ENCODE measurements at places on chromosomes 16 and 17.

GRCh38 chr17:55259684-55260111, 5.1 kb upstream of the HLF start:
- DNase-seq: no peak

DNA sequence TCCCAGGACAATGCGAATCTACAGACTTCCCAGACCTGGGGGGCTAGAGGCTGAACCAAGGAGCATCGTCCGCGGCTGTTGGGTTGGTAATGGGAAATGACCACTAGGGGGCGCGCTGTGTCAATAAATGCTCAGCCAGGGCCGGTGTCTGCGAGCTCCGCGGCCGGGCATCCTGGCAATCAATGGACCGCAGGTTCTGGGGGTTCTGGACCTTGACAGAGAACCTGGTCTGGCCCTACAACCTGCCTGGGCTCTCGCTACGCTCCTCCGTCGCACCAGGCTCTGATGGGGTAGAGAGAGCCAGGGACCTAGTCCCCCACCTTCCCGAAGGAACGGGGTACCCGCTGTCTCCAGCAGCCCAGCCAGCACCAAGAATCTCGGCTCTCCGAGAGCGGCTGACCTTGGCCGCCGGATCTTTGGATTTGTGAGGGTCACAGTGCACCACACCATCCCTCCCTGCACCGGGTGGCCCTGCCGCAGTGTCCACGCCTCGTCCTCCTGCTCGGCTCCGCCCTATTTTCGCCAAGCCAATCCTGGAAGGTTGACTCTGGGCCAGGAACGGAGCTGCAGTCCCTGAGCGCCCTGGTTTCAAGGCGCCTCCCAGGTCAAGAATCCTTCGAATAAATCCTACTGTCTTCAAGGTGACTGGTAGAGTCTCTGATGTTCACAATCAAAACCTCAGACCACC, 20.4 kb upstream of the BEAN1 start:
- peak; percentile 87 for DNase-seq

DNA sequence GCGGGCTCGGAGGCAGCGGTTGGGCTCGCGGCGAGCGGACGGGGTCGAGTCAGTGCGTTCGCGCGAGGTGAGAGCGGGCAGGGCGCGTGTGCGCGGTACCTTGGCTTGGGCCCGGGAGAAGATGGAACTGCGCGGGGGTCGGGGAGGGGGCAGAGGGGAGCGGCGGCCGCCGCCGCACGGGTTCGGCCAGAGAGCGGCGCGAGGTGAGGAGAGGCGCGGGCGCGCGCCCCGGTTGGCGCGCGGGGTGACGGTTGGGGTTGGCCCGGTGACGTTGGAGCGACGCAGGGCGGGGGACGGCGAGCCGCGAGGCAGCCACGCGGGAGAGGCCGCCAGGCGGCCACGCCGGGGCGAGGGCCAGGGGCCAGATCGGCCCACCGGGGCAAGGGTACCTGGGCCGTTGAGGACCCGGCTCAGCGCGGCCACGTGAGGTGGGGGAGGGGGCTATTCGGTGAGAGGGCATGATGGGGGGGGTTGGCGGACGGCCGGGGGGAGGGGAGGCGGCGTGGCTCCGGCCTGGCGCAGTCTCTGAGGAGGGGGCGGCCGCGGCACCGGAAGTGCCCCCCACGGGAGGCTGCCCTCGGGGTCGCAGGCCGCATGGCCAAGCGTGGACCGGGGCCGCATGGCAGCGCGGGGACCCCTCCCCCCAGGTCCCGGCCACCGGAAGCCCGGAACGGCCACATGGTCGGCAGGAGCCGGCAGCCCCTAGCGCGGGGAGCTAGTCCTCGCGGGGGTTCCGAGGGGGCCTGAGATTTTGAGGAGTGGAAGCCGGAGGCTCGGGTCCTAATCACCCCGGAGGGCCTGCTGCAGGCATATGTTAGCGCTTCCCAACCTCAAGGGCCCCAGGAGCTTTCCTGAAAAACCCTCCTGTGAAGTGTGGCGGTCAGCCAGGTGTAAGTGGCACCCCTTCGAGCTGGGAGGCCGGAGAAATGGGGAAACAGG, 527 bp downstream of the EIF5A start:
- no peak for DNase-seq

DNA sequence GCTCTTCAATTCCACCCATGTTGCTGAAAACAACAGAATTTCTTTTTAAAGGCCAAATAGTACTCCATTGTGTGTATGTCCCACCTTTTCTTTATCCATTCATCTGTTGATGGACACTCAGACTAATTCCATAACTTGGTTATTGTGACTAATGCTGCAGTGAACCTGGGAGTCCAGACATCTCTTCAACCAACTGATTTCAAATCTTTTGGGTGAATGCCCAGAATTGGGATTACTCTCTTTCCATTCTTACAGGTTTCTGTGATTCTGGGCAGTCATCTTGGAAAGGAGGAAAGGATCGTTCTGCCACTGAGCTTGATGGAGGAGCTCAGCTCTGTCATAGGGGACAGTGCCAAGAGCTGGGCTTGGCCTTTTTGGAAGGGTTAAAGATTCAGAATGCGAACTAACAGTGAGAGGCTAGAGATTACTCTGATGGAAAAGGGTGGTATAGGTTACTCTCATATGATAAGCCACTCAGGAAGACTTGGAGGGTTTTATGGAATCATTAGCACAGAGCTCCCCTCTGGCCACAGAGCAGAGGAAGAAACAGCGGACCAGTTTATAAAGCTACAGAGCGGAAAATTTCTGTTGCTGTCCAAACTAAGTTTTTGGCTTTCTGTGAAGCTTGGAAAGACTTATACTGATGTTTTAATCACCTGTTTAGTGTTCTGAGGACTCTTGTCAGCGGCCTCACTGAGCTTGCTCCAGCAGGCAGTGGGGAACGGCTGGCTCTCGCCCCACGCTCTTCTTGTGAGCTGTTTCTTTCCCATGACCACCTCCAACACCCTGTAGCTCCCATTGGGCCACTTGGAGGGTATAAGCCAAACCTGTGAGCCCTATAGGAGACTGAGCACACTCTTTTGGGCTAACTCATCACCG, 48.3 kb downstream of the HIC1 start:
- no peak for DNase-seq

Measured in stimulated activated CD8-positive, alpha-beta memory T cell treated with anti-CD3 and anti-CD28 coated beads, Interleukin-7, amount 100 ng/mL, for 1 hour (primary cell).